BE2C (cell line): ENCODE measurements at places on chromosomes 1 and 21.

GRCh38 chr1:33637846-33638440 lies 165.5 kb downstream of the ZSCAN20 start:
- no peak for DNase-seq

- DNase-seq = no peak
Observed at GRCh38 chr1:47867438-47868347, 129.5 kb downstream of the TRABD2B start.

DNA sequence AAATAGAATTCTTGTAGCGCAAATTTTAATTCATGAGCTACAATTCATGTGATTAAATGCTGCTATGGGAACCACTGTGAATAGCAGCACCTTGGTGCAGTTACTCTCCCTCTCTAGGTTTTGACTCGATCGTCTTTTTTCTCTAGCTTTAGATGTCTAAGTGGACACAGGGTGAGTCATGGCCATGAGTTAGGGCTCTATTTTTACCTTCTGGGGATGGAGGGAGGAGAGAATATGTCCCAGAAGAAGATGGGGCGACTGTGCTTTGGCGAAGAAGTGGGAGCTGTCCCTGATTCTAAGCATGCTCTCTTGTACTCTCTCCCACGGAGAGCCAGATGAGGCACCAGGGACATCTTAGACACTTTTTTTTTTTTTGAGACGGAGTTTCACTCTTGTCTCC lies 1.6 kb upstream of the OR2B11 start:
- DNase-seq = no peak

GRCh38 chr1:225484657-225485214 lies 56.9 kb upstream of the LBR start:
- DNase-seq = no peak

GRCh38 chr1:181115368-181115684 lies 26.8 kb downstream of the IER5 start:
- no peak for DNase-seq

- DNase-seq = no peak
Observed at GRCh38 chr1:147579532-147579931, 38.2 kb downstream of the BCL9 start.

DNA sequence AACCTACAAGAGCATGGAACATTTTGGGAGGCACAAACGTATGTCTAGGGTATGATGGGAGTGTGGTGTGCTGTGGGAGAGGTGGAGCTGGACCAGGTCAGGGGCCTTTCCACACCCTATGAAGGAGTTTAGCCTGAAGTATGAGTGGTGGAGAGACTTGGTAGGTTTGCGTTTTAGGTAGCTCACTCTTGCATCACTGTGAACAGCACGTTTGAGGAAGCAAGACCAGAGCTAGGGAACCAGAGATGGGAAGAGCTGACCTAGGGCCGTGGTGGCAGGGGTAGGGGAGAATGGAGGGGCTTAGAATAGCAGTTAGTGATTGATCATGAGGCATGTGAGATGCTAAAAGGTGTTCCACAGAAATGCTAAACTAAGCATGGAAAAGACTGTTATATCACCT lies 25.1 kb upstream of the ZFP69B start:
- DNase-seq = no peak

DNA sequence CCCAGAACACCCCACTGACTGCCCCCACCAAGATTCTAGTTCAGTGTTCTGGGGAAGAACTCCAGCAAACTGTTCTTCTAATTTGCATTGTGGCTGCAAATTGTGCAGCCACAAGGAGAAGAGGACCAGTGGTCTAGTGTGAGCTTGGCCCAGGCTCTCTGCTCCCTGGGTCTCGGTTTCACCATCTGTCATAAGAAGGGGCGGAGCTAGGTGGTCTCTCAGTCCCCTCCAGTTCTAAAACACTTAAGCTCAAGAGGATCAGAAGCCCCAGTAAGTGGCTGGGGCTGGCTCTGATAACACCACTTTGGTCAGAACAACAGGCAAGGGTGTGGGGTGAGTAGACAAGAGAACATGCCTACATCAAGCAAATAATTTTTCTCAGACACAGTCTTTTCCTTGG lies 99.9 kb downstream of the BEND5 start:
- no peak for DNase-seq

DNA sequence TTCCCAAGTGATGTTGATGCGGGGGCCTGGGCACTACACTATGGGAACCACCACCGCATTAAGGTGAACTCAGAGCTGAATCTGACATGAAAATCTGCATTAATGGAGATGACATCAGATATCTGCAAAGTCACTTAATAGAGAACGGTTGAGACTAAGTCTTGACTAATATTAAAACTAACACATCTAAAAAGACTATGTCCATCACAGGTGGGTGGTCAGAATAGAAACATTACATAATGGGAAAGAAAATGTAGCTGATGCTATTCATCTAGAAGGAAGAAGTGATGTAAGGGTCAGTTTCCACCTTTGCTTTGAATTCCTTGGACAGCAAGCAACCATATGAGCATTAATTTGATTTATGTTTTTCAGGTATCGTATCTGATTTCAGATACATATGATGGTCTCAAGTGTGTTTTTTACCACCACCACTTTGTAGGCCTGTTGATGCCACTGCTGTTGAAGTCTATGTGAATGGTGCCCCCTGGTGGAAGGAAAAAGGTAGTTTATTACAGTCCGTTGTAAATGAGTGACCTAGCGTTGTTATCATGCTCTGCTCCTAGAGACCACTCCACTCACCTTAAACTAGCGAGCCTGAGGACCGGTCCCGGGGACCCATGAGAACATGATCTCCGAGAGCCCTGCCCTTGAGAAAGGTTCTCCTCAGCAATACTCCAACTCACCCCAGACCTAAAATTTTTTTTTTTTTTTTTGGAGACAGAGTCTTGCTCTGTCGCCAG lies 73.5 kb downstream of the BACH1 start:
- peak; percentile 65 for DNase-seq

- no peak for DNase-seq
Observed at GRCh38 chr1:226302731-226303130, 6.2 kb downstream of the LIN9 start.

GRCh38 chr1:210223226-210223904 lies 9.2 kb upstream of the SERTAD4 start:
- no peak for DNase-seq

GRCh38 chr1:58059789-58060188 lies 486.7 kb downstream of the OMA1 start:
- no peak for DNase-seq

DNA sequence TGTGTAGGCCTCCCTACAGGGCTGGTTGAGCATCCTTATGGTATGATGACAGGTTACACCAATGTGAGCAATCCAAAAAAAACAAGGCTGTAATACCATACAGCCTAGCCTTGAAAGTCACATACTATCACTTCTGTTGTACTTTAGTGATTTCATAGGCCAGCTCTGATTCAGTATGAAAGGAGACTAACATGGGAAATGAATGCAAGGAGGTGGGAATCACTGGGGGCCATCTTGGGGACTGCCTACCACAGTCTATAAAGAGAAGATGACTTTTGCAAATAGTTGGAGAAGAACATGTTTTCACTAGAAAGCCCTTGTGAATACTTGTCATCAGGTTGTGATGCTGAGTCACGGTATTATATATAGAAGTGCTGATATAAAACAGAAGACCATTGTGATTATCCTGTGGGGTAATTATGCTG lies 270.7 kb downstream of the S1PR1 start:
- DNase-seq = no peak

DNA sequence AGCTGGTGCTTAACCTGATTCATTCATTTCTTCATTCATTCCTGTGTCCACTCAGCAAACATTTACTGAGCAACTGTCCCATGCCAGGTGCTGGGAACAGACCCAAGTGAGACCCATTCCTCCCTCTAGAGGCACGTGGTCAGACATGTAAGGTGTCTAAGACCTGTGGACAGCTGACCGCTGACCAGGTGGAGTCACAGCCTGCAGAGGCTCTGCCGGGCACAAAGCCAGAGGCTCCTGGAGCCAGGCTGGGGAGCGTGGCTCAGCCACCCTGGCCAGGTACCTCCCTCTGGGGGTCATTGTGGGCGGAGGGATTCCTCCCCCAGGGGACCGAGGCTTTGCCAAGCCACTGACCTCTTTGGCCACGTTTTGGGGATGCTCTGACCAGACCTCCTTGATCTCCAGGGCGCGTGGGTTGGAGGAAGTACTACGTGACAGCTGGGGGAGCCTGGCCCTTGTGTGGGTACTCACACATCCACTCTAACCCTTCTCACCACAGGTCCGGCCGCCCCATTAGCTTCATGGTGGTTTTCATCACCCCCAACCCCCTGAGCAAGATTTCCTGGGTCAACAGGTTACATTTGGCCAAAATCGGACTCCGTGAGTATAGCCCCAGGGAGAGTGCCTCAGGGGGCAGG lies 100.3 kb downstream of the ARHGEF10L start:
- DNase-seq = no peak

- DNase-seq = no peak
Observed at GRCh38 chr1:96362623-96363022, 359.0 kb upstream of the PTBP2 start.

DNA sequence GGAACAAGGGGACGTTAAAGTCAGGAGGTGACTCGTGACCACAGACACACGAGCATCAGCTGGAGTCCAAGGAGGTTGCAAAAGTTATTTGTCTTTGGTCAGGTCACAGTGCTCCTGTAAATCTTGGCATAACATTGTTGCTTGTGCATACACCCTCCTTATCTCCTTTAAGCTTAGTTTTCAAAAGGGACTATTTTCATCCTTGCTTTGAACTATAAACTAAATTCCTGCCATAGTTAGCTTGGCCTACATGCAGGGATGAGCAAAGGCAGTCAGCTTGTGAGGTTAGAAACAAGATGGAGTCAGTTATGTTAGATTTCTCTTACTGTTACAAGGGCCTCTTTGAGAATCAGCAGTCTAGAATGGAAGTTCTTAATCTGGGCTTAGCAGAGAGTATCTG lies 28.0 kb upstream of the FASLG start:
- DNase-seq = no peak

GRCh38 chr1:171515299-171515698 lies 30.0 kb downstream of the PRRC2C start:
- DNase-seq = no peak

DNA sequence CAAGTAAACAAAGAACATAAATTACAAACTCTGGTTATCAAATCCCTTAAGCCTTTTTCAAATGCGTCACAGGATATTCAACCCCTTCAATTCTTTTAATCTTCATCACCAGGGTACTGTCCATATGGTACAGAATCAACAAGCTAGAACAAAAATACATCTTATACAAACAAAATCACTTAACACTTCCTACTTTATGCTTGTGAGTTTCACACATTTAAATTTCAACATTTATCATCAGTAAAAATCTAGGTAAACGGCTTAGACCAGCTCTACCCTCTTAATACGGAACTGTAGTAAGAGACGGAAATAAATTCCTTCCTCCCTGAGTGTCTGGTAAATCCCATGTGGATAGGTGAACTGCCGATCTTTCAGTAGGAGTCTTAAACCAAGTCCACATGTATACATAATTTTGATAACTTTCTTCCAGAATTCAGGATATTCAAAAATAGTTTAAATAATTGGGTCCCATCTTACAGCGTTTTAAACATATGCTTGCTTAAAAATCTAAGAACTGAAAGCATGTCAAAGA lies 1.0 kb downstream of the CCDC181 start:
- DNase-seq = no peak

DNA sequence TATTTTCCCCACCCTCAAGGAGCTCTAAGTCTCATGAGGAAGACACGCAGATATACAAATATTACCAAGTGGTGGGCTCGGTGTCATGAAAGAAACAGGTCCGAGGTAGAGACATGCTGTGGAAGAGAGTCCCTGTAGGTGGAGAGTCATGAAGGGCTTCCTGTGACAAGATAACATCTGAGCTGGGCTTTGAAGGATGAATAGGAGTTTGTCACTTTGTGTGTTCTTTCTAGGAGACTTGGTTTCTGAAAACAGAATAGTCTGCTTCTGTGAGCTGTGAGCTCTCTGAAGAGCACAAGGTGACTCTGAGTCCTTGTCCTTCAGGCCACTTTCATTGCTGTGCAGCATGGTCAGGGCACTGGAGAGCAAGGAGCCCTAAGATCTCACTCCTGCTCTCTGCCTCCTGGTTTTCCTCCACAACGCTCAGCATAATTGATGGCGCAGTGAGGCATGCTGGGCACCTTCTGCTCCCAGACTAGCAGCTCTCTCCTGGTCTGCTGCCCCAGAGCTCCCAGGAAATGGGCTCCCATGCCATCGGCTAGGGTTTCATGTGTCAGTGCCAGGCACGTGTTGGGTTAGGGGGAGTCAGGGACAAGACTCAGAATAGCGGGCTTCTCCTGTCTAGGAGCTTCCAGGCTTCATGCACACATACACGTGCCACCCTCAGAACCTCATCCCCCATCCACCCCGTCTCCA lies 209.9 kb upstream of the CSF3R start:
- DNase-seq = no peak

GRCh38 chr1:66770240-66770639 lies 18.0 kb downstream of the DYNLT5 start:
- DNase-seq = no peak

GRCh38 chr1:39328095-39328494 lies 123.6 kb downstream of the MACF1 start:
- no peak for DNase-seq

DNA sequence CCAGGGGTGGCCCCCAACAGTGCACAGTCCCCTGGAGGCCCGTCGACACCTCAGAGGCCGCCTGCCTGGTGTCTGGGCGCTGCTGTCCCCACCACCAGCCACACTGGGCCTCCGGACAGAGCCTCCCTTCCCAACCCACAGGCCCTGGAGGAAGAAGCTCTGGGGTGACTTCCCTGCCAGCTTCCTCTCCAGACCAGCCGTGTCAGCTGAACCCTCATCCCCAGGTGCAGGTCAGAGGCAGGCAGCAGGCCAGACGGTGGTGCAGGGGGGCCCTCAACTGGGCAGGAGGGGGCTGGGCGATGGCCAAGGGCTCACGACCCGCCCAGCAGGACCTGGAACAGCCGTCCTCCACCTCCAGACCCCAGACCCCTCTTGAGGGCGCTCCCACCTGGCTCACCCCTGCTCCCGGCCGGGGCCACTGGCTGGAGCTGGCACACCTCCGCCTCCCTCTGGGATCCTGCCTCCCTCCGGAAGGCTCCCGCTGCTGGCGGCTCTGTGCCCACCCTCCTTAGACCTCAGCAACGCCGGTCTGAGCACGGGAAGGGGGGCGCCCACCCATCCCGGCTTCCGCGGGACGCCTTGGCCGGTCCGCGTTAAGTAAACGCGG lies 520 bp downstream of the TNFRSF18 start:
- DNase-seq = peak; percentile 11

- DNase-seq = no peak
Observed at GRCh38 chr1:112714313-112715263, 544 bp downstream of the PPM1J start.

GRCh38 chr1:198667186-198667585 lies 28.3 kb downstream of the PTPRC start:
- no peak for DNase-seq

DNA sequence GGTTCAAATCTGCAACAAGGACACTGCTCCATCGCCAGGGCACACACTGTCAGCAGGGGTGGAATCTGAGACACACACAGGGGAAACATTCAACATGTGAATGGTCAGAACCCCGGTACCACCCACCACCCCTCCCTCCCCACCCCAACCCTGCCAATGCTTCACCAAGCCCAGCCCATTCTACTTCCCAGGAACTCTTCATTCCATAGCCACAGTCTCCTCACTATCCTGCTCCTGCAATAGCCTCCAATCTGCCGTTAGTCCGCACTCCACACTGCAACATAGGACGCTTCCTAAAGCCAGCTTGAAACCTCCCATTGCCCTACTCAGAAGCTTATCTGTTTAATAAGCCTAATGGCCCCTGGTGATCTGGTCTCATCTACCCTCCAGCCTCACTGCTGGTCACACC lies 7.5 kb upstream of the RAB3B start:
- peak; percentile 14 for DNase-seq
